ENCODE measurements at places on chromosomes 3 and 15. TPM values are rescaled to one million over a fixed set of nuclear protein-coding genes. Genes with fewer than 3 reads are reported as not detected.

- no peak for DNase-seq
These were observed 51.5 kb downstream of the ISG20 start for GRCh38 chr15:88690331-88690730.

DNA sequence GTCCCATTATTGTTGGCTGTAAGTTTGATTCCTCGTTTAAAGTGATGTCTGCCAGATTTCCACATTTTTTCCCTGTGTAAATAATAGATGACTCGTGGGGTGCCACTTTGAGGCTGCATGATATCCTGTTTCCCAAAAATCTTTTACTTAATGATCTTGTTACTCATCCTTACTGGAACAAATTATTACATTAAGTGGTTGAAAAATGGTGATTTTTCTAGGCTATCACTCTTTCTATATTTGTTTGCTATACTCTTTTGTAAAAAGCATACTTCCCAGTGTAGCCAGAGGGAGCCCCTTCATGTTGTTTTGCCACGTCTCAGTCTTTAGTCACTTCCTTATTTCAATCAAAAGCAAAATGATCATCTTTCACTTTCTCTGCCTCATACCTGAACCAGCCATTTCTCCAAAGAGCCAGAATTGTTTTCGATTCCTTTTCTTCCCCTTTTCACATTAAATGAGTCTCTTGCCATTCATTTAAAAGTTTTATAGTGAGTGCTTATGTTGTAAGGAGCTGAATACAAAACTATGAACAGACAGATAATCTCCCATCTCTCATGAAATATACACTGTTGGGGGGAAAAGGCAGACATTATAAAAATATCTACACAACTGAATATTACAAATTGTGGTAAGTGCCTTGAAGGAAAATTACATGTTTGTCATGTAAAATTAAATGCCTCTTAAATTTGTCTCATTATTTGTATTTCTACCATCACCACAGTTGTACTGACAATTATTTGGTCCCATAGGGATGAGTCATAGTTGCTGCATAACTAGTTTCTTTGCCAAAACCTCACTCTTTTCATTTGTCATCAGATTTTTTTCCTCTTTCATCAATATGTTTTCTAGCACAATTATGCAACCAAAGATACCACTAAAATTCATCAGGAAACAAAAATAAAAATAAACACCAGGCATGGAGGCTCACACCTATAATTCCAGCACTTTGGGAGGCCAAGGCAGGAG lies 41.5 kb downstream of the ADGRG7 start:
- DNase-seq = no peak

The SLC35G2 gene
- total RNA-seq = 4.1 TPM

- no peak for DNase-seq
These were observed 111.8 kb upstream of the MBNL1 start for GRCh38 chr3:152156880-152157279.

- DNase-seq = no peak
These were observed 68.8 kb upstream of the PRR23E start for GRCh38 chr3:127124120-127124519.

- DNase-seq = no peak
These were observed 229.3 kb downstream of the MCTP2 start for GRCh38 chr15:94460624-94461023.

- no peak for DNase-seq
These were observed 183.5 kb downstream of the RYR3 start for GRCh38 chr15:33494306-33494705.

The TRIM59 gene
- 12.4 TPM for total RNA-seq

- DNase-seq = no peak
These were observed 96.1 kb downstream of the RSRC1 start for GRCh38 chr3:158205994-158206393.

DNA sequence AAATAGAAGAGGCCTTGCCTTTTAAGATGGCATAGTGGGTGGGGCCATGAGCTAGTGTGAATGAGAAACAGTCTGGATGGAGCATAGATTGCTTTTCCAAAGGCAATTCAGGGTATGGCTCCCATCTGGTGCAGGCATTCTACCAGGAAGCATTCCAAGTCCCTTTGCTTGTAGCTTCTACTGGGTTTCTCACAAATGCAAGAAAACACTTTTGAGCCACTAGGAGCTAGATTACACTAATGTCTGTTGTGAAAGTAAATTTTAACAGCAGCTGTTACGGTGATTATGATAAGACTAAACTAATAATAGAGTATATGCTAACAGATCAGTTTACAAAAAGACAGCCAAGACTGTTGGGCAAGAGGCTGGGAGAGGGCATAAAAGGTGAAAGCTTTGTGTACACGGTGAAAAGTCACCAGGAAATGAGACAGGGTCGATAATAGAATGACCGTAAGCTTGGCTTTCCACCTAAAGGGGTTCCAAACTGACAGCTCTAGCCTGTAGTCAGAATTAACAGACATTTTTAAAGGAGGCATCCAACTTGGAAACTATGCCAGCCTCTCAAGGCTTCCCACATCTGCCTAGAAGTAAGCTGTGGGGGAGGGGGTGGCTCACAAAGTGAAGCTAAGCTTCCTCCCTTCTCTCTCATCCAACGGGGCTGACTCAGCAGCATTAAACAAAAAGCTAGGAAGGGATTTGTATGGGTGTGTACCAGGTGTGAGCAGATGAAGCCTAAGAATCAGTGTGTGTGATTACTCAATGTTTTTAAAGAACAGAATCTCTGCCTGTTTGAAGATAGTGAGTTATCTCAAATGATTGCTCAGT lies 61.1 kb upstream of the GPD1L start:
- no peak for DNase-seq

The SLC22A14 gene
- not detected for total RNA-seq

- no peak for DNase-seq
These were observed 22.8 kb downstream of the EMC7 start for GRCh38 chr15:34078900-34079299.

The LMOD3 gene
- 0.57 TPM for total RNA-seq

DNA sequence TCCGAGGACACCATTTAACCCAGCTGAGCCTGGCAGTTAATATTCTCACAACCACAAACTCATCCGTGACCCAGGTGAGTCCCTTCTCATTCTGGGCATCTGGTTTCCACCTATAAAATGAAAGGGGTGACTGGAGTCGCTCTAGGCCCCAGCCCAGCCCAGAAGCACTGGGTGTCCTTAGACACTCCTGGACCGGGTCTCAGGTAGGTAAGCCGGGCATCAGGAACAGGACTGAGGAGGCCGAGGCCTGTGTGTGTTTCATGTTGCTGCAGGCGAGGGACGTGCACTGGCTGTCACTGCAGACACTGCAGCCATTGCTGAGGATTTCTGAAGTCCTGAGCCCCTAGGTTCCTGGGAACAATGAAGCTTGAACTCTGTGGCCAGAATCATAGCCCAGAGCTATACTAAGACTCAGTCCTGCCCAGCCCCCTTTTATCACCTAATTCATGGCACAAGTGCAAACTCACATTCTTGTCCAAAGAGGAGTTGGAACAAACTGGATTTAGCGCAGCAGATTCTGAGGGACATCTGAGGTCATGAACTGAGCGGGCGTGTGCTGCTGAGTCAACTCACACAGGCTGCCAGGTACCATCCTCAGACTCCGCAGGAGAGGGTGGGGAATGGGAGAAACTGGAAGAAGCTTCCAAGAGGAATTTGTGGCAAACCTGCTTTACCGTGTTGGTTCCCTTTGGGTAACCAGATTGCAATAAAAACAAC lies 184.9 kb downstream of the FAM43A start:
- DNase-seq = no peak

DNA sequence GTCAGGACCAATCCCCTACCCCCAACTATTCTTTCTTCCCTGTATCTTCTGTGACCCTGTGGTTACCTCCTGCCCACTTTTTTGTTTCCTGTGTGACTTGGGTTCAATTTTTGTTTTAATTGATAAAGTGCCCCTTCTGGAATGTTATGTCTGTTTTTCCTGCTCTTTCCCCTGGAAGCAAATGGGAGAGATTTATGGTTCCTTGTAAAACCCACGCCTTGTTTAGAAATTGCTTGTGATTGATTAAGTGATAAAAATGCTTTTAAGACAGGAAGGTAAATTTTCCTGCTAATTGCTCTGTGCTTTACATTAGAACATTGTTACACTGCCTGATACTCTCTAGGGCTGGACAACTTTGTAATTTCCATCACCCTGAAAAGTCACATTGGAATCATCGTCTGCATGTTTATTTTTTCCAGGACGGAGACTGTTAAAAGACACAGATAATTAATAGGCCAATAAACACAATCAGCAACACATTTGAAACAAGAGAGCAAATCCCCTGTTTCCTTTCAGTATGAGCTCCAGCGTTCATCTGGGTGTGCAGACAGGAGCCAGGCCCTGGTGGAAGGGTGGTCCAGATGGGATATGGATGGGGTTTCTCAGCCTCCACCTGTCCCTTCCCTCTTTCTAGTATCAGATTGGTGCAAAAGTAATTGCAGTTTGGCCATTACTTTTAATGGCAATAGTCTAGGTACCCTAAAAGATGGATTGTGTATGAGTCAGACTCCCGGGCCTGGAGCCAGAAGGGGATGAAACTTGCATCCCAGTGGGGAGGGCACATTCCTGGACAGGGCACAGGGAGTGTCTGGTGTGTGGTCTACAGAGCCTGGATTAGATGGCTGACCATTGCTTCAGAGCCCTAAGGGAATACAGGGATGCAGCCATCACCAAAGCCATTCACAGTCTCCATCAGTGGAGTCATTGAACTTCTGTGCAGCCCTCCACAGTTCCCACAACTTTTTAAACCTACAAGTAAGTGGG lies 58.1 kb upstream of the AGBL1 start:
- no peak for DNase-seq

DNA sequence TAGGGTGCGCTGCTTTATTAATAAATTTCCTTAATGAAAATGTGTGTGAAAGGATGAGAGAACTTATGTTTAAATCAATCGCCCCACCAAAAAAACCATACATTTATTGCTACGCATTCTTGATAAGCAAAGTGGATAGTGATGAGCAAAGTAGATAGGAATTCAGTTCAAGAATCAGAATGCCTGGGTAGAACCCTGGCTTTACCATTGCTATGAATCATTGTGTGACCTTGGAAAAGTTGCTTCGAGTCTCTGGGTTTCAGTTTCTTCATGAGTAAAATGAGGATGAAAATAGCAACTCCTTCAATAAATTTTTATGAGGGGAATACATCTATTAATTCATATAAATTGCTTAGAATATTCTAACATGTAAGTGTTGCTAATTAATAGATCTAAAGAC lies 2.6 kb upstream of the ALCAM start:
- DNase-seq = no peak

- no peak for DNase-seq
These were observed 90.7 kb downstream of the TMEM266 start for GRCh38 chr15:76150513-76150912.

The FRMD5 gene
- 0.32 TPM for total RNA-seq

DNA sequence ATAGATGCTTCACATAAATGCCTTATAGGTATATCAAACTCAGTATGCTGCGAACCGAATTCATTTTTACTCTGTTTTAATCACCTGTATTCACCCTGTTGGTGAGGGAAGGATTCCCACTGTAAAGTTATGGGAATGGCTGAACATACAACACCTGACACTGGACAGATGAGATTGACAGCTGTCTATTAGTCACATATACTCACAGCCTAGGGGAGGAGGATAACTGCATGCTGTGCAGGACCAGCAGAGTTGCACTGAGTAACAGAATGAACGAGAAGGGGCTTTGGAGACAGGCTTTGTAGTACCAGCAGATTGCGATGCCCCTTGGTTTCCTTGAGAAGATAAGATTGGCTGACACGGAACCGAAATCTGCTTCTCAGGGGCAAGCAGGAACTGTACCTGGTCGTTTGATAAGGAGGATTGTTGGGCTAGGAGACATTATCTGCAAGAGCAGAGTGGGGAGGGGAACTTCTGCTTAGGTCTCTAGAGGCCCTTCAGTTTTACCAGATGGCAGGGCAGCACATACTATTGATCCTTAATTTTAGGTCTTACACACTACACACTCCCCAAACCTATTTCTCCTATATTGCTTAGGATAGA lies 43.5 kb upstream of the SLC22A13 start:
- no peak for DNase-seq

GRCh38 chr3:131047582-131047981 lies 20.9 kb downstream of the NEK11 start:
- DNase-seq = no peak

- no peak for DNase-seq
These were observed 49.8 kb downstream of the LDHAL6B start for GRCh38 chr15:59256482-59256881.

The CHL1 gene
- total RNA-seq = 11.9 TPM

DNA sequence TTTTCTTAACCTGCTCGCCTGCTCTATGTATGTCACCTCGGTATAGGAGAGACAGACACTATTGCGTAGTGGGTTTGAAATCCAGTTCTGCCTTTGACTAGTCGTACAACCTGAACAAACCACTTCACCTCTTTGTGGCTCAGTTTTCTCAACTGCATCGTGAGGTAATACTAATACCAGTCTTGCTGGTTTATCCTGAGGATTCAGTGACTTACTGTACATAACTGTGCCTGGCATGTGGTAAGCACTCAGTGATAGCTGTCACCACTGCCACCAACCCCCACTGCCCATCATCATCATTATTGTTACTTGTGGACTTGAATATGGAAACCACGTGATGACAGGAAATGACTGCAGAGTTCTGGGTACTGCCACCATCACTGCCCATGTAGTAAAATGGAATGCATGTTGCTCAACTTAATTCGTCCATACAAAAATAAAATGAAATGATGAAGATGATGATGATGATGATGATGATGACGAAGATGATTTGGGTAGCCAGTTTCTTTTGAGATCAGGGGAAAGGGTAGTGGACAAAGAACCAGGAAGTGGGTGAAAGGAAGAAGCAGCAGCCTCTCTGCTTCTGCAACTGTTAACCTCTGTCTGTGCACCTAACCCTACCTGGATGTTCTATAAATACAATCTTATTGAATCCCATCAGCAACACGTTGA lies 228.1 kb downstream of the FEZF2 start:
- DNase-seq = no peak

DNA sequence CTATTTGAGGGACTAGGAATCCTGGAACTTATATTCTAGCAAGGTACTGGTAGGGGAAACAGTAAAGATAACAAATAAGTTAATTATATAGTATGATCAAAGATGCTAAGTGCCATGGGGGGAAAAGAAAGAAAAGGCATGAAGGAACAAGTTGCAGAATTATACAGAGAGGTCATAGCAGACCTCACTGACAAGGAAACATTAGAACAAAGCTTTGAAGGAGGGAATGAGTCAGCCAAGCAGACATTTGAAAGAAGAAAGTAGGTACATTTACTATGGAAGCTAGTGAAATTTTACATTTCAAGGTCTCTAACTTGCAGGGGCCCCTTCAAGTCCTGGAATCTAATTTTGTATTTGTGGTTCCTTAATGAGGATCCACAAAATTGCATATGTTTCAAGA lies 57.2 kb upstream of the TIPARP start:
- DNase-seq = no peak

GRCh38 chr15:35547775-35548364 lies 1.9 kb upstream of the DPH6 start:
- DNase-seq = no peak

GRCh38 chr3:27252646-27253045 lies 116.5 kb downstream of the NEK10 start:
- DNase-seq = no peak

The VWA5B2 gene
- total RNA-seq = not detected

The SIDT1 gene
- total RNA-seq = 47.4 TPM

GRCh38 chr3:128807186-128807830 lies 72.1 kb upstream of the ACAD9 start:
- DNase-seq = no peak

The PLSCR5 gene
- total RNA-seq = not detected

- no peak for DNase-seq
These were observed 9.9 kb upstream of the PLA2G4F start for GRCh38 chr15:42166225-42166940.

GRCh38 chr3:72177075-72178050 lies 392.4 kb upstream of the PROK2 start:
- no peak for DNase-seq

Measured in spleen (tissue), 13 donors.